ENCODE measurements at places on chromosomes 1 and 21.
A peak's percentile ranks its signal among the peaks of the same experiment; 100 is the strongest.

DNA sequence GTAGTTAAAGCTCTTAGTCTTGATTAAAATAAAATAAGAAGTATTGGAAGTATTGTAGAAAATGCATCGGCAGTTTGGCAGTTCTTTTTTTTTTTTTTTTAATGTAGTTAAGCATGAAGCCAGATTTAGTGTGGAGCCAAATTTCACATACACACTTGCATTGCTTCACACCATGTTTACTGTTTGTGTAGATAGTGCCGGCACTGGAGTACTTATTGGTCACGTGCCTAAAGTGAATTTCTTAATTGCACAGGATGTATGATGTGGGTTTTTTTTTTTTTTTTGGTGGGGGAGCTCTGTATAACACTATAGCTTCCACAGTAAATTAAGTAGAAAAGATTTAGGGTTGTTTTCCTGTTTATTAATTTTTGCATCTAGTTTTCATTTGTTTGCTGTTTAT, 21.2 kb upstream of the TMEM61 start:
- DNase-seq, result no peak

- DNase-seq, result no peak
Observed at GRCh38 chr1:70084314-70084915, 121.0 kb downstream of the LRRC40 start.

DNA sequence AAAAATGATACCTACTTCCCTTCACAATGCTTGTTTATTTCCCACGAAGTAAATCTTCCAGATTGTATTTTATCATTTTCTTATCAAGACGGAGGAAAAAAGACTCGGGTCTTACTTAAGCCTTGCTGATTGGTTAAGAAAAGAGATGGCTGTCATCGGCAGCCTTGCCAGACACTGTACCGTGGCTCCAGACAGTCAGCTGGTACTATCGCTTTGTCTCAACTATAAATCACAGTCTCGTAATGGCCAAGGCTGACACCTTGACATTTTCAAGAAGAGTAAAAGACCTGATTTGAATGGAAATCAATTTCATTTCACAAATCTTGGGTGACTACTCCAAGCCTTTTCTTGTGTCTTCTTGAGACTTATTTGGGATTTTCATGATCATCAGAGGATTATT, 868.0 kb downstream of the USP25 start:
- no peak for DNase-seq

DNA sequence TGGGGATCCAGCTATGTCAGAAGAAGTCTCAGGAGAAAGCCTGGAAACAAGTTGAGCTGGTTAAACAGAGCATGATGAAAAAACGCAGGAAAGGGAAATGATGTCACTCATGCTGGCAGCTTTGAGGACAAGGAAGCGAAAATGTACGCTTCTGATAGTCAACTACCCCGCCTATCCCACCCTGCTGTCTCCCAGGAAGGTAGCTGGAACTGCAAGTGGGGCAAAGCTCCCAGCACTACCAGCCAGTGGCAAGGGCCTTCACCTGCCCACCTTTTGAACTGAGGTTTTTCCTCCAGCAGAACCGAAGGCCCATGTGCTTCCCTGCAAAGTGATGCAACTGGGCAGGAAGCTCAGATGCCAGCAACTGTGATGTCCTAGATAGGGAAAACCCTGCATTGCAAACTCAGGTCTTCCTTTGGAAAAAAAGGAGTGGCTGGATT, 6.3 kb upstream of the IL20 start:
- DNase-seq, result no peak

- no peak for DNase-seq
Observed at GRCh38 chr1:154859786-154860155, 10.3 kb downstream of the KCNN3 start.

GRCh38 chr1:155871390-155871789, 12.0 kb downstream of the SYT11 start:
- peak; percentile 44 for DNase-seq

GRCh38 chr1:165144757-165145397, 211.6 kb downstream of the LMX1A start:
- peak; percentile 88 for DNase-seq

- DNase-seq, result peak; percentile 28
Observed at GRCh38 chr1:205365945-205366463, 9.3 kb upstream of the KLHDC8A start.

- DNase-seq, result peak; percentile 92
Observed at GRCh38 chr21:45341779-45342178, 54.1 kb upstream of the POFUT2 start.

- DNase-seq, result no peak
Observed at GRCh38 chr1:247328311-247328710, 3.4 kb downstream of the ZNF496 start.

DNA sequence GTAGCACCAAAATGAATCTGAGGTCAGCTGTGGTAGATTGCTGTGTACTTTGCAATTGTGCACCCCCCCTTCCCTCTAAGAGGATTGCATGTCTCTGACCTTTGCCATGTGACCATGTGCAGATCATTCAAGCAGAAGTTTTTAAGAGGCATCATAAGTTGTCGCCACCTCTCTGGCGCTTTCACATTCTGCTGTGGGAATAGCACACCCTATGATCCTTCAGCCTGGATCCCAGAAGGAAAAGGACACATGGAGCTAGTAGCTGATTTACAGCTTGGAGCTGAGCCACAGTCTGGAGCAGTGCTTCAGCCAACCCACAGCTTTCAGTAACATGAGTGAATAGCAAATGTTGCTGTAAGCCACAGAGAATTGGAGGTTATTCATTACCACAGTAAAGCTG, 158.5 kb downstream of the TSEN15 start:
- DNase-seq, result no peak

DNA sequence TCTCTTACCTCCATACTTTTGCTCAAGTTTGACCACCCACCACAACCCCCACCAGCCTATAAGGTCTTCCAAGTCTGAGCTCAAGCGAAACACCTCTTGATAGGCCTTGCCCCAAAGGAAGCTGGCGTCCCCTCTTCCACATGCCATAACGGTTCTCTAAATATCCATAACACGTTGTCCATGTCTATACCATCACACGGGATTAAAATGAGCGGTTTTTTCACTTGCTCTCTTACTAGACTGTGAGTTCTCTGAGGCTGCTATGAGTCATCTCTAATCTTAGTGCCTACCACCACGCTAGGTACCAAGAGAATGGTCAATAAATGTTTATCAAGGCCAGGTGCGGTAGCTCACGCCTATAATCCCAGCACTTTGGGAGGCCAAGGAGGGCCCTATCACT, 41.0 kb downstream of the WASF2 start:
- DNase-seq, result no peak

GRCh38 chr1:82542766-82543165, 742.0 kb downstream of the ADGRL2 start:
- DNase-seq, result no peak

- no peak for DNase-seq
Observed at GRCh38 chr21:31752352-31752751, 20.4 kb upstream of the SCAF4 start.

DNA sequence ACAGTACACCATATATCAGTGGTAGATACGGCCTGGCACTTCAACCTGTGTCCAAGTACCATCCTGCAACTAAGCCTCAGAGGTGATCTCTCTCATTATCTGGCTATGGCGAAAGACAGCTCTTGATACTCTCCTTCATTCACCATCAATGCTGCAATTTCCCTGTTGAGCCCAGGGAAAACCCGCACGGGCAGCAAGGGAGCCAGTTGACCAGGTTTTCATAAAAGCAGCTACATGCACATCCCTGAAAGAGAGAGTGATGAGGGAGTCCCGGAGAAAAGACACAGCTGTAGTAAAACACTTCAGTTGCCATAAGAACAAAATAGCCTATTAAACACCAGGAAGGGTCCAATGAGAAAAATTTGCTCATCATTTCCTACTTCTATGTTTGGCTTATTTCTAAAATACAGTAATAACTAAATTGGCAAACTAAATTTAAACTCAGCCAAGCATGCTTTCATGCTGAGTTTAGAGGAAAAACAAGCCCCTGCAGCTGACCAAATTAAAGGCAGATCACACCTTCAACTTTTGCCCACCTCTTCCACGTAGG, 68.3 kb downstream of the CAPZB start:
- DNase-seq, result no peak

DNA sequence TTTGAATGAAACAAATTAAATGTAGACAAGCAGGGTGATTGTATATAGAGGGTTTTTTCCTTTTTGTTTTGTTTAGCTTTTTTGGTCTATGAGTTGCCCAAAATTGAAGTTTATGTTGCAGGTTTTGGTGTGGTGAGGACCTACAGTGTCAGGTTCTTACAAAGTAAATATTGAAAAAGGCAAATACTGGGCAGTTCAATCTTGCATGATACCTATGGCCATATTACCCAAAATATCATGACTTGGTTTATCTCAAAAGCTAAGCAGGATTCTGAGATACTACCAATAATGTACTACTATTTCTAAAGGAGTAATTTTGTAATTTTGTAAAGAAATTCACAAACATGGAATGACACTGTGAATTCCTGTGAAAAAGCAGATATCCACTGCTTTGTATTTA, 1.8 kb downstream of the DNAJB4 start:
- no peak for DNase-seq

DNA sequence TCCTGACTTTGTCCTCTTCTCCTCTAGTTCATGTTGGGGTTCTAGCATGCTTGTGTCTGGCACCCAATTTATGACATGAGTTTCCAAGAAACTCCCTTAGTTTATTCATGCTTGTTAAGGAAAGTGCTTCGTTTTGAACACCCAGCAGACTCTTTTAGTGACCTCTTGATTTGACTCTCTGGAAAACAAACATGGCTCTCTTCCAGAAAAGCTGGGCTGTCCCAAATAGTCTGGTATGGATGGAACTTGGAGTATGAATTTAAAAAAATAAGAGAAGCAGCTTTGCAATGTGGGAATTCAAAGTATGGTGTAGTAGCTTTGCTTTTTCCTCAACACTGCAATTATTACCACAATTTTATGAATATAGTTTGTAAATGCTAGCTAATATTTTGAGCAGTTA, 143.4 kb upstream of the C8B start:
- DNase-seq, result no peak

- no peak for DNase-seq
Observed at GRCh38 chr1:203424861-203425662, 50.5 kb upstream of the PRELP start.

DNA sequence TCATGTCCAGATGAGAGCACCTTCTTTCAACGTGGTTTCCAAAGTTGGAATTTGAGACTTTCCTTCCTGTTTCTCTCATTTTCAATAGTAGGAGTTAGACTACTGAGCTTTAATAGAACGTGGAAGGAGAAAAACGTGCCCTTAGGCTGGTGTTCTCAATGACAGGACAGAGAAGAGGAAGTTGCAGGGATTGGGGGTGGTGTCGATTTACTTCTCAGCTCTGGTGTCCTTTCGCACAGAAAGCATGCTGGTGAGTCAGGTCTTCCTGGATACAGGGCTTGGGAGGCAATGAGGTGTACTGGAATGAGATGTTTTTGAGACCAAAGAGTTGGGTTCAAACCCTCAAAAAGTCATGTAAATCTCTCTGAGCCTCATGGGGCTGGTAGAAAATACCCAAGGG, 67.1 kb downstream of the HIVEP3 start:
- DNase-seq, result no peak

DNA sequence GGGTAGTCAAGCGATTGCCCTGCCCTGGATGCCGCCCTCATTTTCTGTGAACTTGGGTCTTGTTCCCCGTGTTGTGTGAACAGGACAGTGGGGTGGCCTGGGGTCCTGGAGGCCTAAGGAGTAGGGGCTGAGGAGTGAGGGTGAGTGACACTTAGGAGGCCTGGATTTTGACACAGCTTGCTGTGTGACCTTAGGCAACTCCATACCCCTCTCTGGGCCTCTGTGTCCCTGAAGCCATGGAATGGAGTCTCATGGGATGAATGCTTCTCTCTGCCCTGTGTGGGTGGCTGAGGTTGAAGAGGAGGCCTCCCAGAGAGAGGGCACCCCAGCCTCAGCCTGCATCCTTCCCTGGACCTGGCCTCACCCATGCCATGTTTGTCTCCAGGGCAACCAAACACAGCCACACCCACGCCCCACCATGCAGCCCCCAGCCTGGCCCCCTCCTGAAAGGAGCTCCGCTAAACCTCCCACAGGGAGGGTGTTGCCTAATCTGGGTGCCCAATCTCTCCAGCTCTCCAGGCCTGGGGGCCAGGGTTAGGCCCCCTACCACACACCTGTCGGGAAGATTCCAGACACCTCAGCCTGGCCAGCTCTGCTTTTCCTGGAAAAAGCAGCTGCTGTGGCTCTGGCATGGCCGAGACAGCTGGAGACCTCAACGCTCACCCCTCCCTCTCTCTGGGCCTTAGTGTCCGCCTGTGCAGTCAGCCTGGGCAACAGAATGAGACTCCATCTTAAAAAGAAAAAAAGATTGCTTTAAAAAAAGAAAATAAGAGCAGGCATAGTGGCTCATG, 9.9 kb downstream of the MYOM3 start:
- peak; percentile 20 for DNase-seq

- peak; percentile 94 for DNase-seq
Observed at GRCh38 chr1:22121421-22121911, 21.4 kb downstream of the WNT4 start.

DNA sequence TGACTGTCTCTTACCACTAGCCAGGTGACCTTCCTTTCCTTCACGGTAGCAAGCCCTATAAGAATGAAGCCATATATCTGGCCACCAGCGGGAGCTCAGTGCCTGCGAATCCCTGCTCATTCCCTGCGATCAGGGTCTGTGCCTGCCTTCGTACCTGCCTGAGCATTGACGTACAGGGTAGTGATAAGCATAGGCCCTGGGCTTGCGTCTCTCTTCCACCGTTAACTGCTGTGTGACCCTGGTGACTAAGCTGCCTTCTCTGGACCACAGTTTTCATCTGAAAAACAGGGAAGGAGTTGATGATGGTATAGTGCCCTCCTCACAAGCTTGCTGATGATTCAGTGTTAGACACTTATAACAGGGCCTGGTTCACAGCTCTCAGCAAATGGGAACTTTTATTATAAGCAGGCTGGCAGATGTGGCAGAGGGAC, 4.1 kb downstream of the ZC3H12A start:
- no peak for DNase-seq

DNA sequence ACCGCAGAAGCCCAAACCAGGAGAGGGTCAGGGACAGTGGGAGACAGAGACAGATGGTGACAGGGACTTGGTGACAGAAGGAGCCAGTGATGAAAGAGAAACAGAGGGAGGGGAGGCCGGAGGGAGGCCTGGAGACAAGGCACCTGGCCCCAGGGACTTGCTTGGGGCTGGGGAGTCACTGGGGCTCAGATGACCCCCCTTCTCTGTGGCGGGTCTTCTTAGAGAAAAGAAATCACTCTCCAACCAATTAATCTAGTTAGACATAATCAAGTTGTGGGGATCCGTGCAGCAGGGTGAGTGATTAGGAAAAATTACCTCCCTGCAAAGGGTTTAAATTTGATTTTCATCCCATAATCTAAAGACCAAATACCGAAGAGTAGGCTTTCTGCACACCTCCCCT, 519.8 kb downstream of the PTPRU start:
- no peak for DNase-seq

Measured in NCI-H1417 (cell line).